Glomerular endothelial cell (primary cell): ENCODE measurements at places on chromosomes 13 and 19. TPM values are rescaled to one million over a fixed set of nuclear protein-coding genes. Genes with fewer than 3 reads are reported as not detected.

ATCAY gene
- total RNA-seq = not detected in 2 replicates

MEDAG gene
- total RNA-seq = 1.3 and 2.2 TPM in 2 replicates

WTIP gene
- total RNA-seq = 18.3 and 20.6 TPM in 2 replicates

LILRA1 gene
- total RNA-seq = not detected in 2 replicates

LIPE gene
- total RNA-seq = 9.3 and 10.7 TPM in 2 replicates

KLHL1 gene
- 0.34 TPM in 1 of 2 replicates, not detected in the other for total RNA-seq

SMIM44 gene
- not detected in 2 replicates for total RNA-seq

PLPPR3 gene
- 2.3 and 7.5 TPM in 2 replicates for total RNA-seq

SLC6A16 gene
- 1.3 and 2.3 TPM in 2 replicates for total RNA-seq

ZNF626 gene
- 5.7 and 9.5 TPM in 2 replicates for total RNA-seq

FPR1 gene
- not detected in 2 replicates for total RNA-seq

TRIM28 gene
- 252 and 298 TPM in 2 replicates for total RNA-seq

DLL3 gene
- 0.87 and 2.0 TPM in 2 replicates for total RNA-seq

CLEC17A gene
- total RNA-seq = not detected in 2 replicates

CBY2 gene
- total RNA-seq = not detected in 2 replicates

AZU1 gene
- total RNA-seq = not detected in 2 replicates

IGFL1 gene
- not detected in 2 replicates for total RNA-seq

LTBP4 gene
- total RNA-seq = 29.2 and 35.0 TPM in 2 replicates

PCDH17 gene
- total RNA-seq = 0.39 and 3.0 TPM in 2 replicates

WASF3 gene
- total RNA-seq = 9.4 and 15.6 TPM in 2 replicates

ZNF77 gene
- total RNA-seq = 2.7 and 3.4 TPM in 2 replicates

LGALS7 gene
- not detected in 2 replicates for total RNA-seq

SLC46A3 gene
- total RNA-seq = 17.2 and 25.5 TPM in 2 replicates

C1QTNF9 gene
- not detected in 2 replicates for total RNA-seq

CRTC1 gene
- total RNA-seq = 2.8 and 4.7 TPM in 2 replicates

COMMD6 gene
- total RNA-seq = 64.4 and 97.7 TPM in 2 replicates

SIGLEC14 gene
- total RNA-seq = 0.35 and 0.44 TPM in 2 replicates

LRP3 gene
- total RNA-seq = 30.0 and 36.5 TPM in 2 replicates

NUMBL gene
- total RNA-seq = 31.5 and 48.4 TPM in 2 replicates

ZNF442 gene
- total RNA-seq = 0.48 and 1.1 TPM in 2 replicates

MYO1F gene
- 0.15 and 0.23 TPM in 2 replicates for total RNA-seq

ZNF813 gene
- 2.5 and 4.0 TPM in 2 replicates for total RNA-seq

METTL21C gene
- total RNA-seq = not detected in 2 replicates

ZNF132 gene
- total RNA-seq = 3.3 and 4.4 TPM in 2 replicates

KLK8 gene
- not detected in 2 replicates for total RNA-seq

ISOC2 gene
- total RNA-seq = 52.1 and 73.1 TPM in 2 replicates

EID2B gene
- 1.5 and 4.1 TPM in 2 replicates for total RNA-seq

STAP2 gene
- 28.8 and 29.3 TPM in 2 replicates for total RNA-seq

ELSPBP1 gene
- not detected in 2 replicates for total RNA-seq

NPAS1 gene
- 0.05 and 2.5 TPM in 2 replicates for total RNA-seq

SMAD9 gene
- 1.4 and 2.3 TPM in 2 replicates for total RNA-seq

SOX1 gene
- total RNA-seq = not detected in 2 replicates

ATP4A gene
- total RNA-seq = not detected in 2 replicates

ZNF729 gene
- not detected in 2 replicates for total RNA-seq

NANOS3 gene
- 1.6 TPM in 1 of 2 replicates, not detected in the other for total RNA-seq

CASP14 gene
- total RNA-seq = not detected in 2 replicates

URAD gene
- total RNA-seq = not detected in 2 replicates

FBN3 gene
- not detected in 2 replicates for total RNA-seq
